Caco-2 (cell line): ENCODE measurements at places on chromosomes 2 and 18. TPM values are rescaled to one million over a fixed set of nuclear protein-coding genes. Genes with fewer than 3 reads are reported as not detected.

HOXD10 gene
- not detected in 2 replicates for total RNA-seq

DNA sequence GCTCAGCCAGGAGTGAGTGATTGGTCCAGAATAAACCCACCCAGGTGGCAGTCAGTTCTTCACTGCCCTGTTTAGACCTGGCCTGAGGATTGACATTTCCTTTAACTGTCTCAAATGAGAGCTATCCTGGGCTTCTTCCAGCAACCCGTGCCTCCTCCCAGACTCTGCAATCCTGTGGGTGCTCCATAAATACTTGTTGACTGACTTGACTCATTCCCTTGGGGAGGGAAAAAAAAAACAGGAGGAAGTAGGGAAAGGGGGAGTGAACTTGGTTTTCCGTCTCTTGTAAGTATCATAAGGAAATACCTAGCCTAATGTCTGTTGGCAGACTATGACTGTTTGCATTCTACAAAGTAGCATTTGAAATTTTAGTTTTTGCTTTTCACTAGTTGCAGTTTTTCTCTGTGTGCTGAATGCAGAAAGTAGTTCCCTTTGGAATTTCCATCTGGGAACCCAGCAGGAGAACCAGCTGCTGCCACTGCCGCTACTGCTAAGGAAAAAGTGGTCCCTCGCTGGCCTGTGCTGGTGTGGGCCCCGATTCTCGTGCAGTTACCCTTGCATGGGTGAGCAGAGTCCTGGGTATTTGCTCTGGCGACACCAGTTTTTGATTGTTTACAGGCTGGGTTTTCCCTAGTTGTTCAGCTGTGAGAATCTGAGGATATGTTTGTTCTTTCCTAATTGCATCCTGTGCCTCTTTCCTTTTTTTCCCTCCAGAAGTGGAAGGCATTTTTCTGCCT lies 78.8 kb downstream of the TGOLN2 start:
- DNase-seq = no peak

DNA sequence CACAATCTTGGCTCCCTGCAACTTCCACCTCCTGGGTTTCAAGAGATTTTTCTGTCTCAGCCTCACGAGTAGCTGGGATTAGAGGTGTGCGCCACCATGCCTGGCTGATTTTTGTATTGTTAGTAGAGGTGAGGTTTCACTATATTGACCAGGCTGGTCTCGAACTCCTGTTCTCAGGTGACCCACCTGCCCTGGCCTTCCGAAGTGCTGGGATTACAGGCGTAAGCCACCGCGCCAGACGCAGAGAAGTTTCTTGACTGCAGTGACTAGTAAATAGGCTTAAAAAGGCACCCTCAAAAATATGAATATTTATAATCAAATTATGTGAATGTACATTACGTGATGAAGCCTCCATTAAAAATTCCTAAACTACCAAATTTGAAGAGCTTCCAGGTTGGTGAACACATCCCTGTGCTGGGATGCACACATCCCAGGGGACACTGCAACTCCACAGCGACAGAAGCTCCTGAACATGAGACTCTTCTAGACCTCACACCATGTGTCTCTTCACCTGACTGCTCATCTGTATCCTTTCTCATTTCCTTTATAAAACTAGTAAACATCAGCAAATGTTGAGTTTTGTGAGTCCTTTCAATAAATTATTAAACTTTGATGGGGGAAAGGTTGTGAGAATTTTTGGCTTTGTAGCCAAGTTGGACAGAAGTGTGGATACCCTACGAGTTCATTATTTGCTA lies 203.3 kb upstream of the SPOPL start:
- no peak for DNase-seq

DNA sequence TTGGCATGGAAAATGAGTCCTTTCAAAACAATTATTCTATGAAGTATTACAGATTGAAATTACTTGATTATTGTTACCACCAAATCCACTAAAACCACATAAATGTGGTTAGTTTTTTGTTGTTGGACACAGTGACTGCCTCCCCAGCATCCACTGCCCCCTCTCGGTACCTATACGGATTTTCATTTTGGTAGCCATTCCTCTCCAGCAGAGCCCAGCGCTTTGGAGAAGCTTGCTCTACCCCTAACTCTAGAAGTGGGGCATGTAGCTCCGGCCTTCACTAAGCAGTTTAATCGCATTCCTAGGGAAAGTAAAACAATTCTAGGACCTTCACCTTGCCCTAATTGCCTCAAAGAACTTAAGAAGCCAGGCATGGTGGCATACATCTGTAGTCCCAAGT lies 24.2 kb downstream of the OLA1 start:
- DNase-seq = no peak
